Activated CD4-positive, alpha-beta memory T cell treated with anti-CD3 and anti-CD28 coated beads for 36 hours (primary cell): ENCODE measurements at places on chromosomes 7 and 10. TPM values are rescaled to one million over a fixed set of nuclear protein-coding genes. Genes with fewer than 3 reads are reported as not detected.
A peak's percentile ranks its signal among the peaks of the same experiment; 100 is the strongest.

DNA sequence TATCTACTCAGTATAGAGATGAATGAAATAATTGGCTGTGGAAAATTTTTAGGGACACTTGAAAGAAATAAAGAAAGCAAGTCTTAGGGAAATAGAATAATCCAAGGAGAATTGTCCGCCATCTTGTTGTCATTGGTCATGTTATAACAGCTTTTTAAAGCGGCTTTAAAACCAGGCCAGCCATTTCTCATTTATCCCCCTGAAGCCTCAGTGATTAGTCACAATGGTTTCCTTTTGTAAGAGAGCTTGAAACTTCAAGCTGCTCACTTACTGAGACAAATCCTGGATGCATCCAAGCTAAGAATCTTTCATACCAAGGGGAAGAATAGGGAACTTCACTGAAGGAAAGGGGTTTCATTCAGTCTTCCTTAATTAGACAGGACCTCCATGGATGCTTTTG lies 67.9 kb downstream of the SGCE start:
- no peaks in the 10 kb centered on the region for H3K27me3 ChIP-seq
- DNase-seq = no peak
- H3K4me3 ChIP-seq = no peak overlapping the region
- H3K36me3 ChIP-seq = peaks cover 6% of the 10 kb centered on the region

GRCh38 chr7:87146740-87147386 lies 5.4 kb upstream of the DMTF1 start:
- H3K27ac ChIP-seq = no peak overlapping the region
- H3K4me1 ChIP-seq = peaks cover 9% of the 10 kb centered on the region
- no peak overlapping the region for H3K4me3 ChIP-seq
- no peaks in the 10 kb centered on the region for H3K27me3 ChIP-seq

DNA sequence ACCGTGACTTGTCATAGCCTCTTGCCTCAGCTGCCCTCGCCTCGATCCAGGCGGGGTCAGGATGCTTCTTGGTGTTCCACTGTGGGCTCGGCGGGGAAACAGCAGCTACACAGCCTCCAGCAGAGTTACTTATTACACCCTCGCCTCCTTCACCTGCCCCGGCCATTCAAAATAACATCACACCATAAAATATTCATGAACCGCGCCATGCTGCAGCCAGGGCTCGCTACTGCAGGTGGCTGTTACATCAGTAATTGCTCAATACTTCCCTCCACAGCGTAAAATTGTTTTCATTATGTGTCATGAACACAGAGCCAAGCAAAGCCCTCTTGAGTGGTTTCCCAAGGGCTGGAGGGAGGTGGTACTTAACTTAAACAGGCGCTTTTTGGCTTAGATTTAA lies 241.5 kb upstream of the SP8 start:
- H3K36me3 ChIP-seq = no peaks in the 10 kb centered on the region
- no peak for DNase-seq

The ACADSB gene
- 25.1 TPM for total RNA-seq

- H3K4me3 ChIP-seq = no peak overlapping the region
- no peaks in the 10 kb centered on the region for H3K27me3 ChIP-seq
- no peaks in the 10 kb centered on the region for H3K4me1 ChIP-seq
- H3K36me3 ChIP-seq = no peaks in the 10 kb centered on the region
Measured at GRCh38 chr10:120630266-120630665, 173.2 kb downstream of the PLPP4 start.

GRCh38 chr10:132021046-132021445 lies 39.3 kb upstream of the BNIP3 start:
- H3K27me3 ChIP-seq = peaks cover 9% of the 10 kb centered on the region
- H3K27ac ChIP-seq = no peak overlapping the region
- DNase-seq = no peak
- H3K4me3 ChIP-seq = no peak overlapping the region
- H3K36me3 ChIP-seq = no peaks in the 10 kb centered on the region

The RASA4 gene
- total RNA-seq = 26.8 TPM

The ZNF467 gene
- 0.45 TPM for total RNA-seq

The PEX1 gene
- total RNA-seq = 16.9 TPM

The TMEM243 gene
- total RNA-seq = 44.7 TPM

DNA sequence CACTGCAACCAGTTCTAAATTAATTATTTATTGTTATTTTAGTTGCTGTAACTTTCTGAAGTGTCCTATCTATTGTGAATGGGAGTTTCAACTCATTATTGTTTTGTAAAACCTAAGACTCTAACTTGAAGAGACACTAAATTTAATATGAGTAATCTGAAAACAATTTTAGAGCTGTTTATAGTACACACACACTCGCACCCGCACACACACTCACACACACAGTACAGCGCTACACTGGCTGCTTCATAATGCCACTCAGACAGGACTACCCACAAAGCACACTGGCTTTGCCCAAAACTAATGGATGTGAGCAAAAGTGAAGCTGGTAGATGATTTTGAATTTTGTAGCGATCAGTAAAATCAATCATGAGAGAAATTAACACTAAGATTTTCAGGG lies 238.9 kb upstream of the ETV1 start:
- no peaks in the 10 kb centered on the region for H3K4me1 ChIP-seq
- no peak for DNase-seq
- H3K27ac ChIP-seq = no peak overlapping the region
- no peaks in the 10 kb centered on the region for H3K36me3 ChIP-seq
- no peaks in the 10 kb centered on the region for H3K27me3 ChIP-seq
- no peak overlapping the region for H3K4me3 ChIP-seq

- H3K27ac ChIP-seq = peak overlapping the region; percentile 3
- no peak overlapping the region for H3K4me3 ChIP-seq
- DNase-seq = peak; percentile 35
- H3K36me3 ChIP-seq = no peaks in the 10 kb centered on the region
Measured at GRCh38 chr10:110724116-110724921, 80.2 kb downstream of the RBM20 start.

DNA sequence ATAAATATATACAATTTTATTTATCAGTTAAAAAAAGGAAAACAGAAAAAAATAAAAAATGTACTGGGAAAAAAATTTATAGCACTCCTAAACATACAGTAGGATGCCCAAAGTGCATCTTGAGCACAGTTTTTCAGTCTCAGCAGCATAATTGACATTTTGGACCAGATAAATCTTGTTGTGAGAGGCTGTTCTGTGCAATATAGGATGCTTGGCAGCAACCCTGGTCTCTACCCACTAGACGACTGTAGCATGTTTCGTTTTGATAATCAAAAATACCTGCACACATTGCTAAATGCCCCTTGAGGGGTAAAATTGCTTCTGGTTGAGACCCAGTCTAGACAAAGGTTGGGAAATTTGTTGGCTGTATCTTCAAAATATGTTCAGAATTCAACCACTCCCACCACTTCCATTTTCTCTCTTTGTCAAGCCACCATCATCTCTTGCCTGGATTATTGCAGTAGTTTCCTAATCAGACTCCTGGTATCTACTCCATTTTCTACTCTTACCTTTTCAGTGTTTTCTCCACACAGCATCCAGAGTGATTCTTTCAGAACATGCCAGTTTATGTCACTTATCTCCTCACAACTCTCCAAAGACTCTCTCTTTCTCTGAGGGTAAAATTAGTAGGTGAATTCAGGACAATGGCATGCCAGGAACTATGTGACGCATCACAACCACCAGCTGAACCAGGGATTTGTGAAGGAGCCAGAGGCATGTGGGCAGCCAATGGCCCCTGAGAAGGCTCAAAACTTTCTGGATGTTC lies 91.4 kb downstream of the GPR85 start:
- no peaks in the 10 kb centered on the region for H3K4me1 ChIP-seq
- H3K36me3 ChIP-seq = no peaks in the 10 kb centered on the region
- peaks cover 11% of the 10 kb centered on the region for H3K27me3 ChIP-seq
- DNase-seq = no peak
- H3K27ac ChIP-seq = no peak overlapping the region

The CTAGE15 gene
- not detected for total RNA-seq

GRCh38 chr10:126017961-126018560 lies 121.7 kb downstream of the FANK1 start:
- no peaks in the 10 kb centered on the region for H3K36me3 ChIP-seq
- H3K27ac ChIP-seq = no peak overlapping the region
- no peak for DNase-seq
- H3K27me3 ChIP-seq = peaks cover 2% of the 10 kb centered on the region

- H3K27ac ChIP-seq = no peak overlapping the region
- no peaks in the 10 kb centered on the region for H3K36me3 ChIP-seq
- H3K4me3 ChIP-seq = no peak overlapping the region
- H3K4me1 ChIP-seq = no peaks in the 10 kb centered on the region
- peaks cover 8% of the 10 kb centered on the region for H3K27me3 ChIP-seq
Measured at GRCh38 chr7:112112822-112113255, 93.4 kb downstream of the DOCK4 start.

- no peak overlapping the region for H3K27ac ChIP-seq
- peaks cover 9% of the 10 kb centered on the region for H3K4me1 ChIP-seq
- H3K36me3 ChIP-seq = no peaks in the 10 kb centered on the region
- no peak for DNase-seq
Measured at GRCh38 chr7:131222171-131222570, 105.5 kb upstream of the MKLN1 start.

DNA sequence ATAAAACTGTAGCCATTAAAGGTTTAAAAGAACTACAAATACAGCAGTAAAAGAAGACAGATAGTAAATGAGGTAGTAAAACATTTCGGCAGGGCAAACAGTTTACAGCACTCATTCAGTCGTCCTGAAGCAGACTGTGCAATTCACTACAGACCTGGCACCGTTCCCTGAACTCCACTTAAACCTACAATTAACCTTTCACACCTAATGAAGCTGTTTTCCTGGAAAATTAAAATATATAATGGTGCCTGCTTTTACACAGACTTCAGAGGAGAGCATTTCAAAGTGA lies 335.3 kb downstream of the GFRA1 start:
- H3K27ac ChIP-seq = no peak overlapping the region
- DNase-seq = no peak
- H3K36me3 ChIP-seq = no peaks in the 10 kb centered on the region
- no peak overlapping the region for H3K4me3 ChIP-seq
- no peaks in the 10 kb centered on the region for H3K4me1 ChIP-seq

The ITGA8 gene
- not detected for total RNA-seq

DNA sequence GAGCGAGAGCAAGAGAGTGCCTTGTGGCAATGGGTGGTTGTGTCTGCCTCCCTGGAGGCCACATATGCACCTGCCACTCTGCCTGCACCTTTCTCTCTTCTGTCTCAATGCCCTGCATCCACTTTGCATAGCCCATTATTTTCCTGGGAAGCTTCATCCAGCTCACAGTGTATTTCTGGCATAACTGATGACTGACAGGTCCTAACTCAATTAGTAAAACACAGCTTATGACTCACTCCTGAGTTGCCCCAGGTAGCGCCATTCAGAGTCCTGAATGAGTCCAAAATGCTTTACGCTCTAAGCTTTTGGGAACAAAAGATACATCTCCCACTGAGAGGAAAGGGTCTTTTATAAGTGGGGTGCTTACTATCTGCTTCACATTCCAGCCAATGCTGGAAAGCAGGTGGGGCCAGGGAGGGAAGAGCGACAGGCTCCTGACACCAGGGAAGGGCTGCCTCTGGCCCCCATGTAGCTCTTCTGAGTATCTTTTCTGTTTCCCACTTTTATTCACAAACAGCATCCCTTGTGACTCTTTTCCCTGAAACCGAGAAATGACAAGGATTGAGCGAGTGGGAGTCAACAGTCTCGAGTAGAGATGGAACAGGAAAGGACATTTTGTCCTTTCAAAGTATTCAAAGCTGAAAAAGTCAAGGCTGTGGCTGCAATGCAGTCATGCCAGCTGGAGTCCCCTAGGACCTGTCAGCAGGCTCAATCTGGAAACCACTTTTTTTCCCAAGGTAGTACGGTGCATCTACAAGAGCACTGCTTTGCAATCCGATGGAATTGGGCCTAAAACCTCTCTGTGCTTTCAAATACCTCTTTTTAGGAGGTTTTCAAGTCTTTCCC lies 479.3 kb upstream of the PODXL start:
- H3K36me3 ChIP-seq = no peaks in the 10 kb centered on the region
- H3K4me3 ChIP-seq = no peak overlapping the region
- no peak for DNase-seq
- no peaks in the 10 kb centered on the region for H3K4me1 ChIP-seq
- no peak overlapping the region for H3K27ac ChIP-seq

The CD36 gene
- total RNA-seq = not detected

GRCh38 chr10:4850397-4850796 lies 24.4 kb downstream of the AKR1E2 start:
- H3K27me3 ChIP-seq = no peaks in the 10 kb centered on the region
- no peak for DNase-seq
- H3K27ac ChIP-seq = no peak overlapping the region

The NPC1L1 gene
- 0.07 TPM for total RNA-seq

DNA sequence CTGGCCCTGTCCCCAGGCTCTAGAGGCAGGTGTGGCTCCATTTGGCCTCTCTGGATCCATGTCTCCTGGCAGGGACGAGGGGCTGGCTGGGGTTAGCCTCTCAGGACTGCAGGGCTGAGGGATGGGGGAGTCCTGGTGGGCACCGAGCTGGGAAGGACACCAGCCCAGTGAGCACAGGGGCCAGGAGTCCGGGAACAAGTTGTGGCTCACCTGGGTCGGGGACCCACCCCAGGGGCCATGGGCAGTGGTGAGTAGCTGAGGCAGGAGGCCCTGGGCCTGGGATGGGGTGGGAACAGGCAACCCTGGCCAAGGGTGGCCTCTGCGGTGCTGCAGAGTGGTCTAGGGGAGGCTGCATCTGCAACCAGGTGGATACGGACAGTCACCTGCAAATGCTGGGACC lies 24.1 kb downstream of the ANTXRL start:
- H3K4me3 ChIP-seq = no peak overlapping the region
- no peak for DNase-seq
- H3K27me3 ChIP-seq = no peaks in the 10 kb centered on the region

DNA sequence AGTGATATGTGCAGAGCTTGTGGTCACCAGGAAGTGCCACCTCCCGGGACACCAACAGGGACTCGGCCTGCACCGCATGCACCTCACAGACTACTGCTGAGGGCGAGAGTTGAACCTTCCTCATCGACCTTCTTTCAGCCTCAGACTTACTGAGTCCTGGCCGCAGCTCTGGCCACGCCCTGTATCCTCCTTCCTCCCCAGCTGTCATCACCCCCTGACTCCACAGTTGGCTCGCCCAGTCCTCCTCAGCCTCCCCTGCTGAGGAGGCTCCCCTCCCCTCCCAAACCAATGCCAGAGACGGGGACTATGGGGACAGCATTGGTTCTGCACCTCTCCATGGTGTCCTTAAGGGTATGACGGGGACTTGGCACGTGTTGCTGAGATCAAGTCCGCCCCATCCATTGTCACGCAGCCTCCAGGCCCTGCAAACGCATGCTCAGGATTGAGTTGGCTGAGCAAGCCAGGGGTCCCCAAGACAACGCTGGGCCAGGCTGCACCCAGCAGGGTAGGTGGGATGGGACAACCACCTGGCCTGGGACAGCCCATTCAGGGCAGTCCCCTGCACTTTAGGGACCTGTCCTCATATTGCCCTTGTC lies 49.0 kb downstream of the YKT6 start:
- no peaks in the 10 kb centered on the region for H3K27me3 ChIP-seq
- H3K4me3 ChIP-seq = no peak overlapping the region
- no peak for DNase-seq

GRCh38 chr10:72365106-72365895 lies 10.6 kb upstream of the DNAJB12 start:
- H3K4me3 ChIP-seq = no peak overlapping the region
- H3K27me3 ChIP-seq = no peaks in the 10 kb centered on the region
- no peak for DNase-seq
- H3K36me3 ChIP-seq = no peaks in the 10 kb centered on the region
